ENCODE measurements at places on chromosomes 11 and 22.

GRCh38 chr11:46069595-46069994 lies 51.7 kb downstream of the PHF21A start:
- no peak for DNase-seq

- no peak for DNase-seq
These were observed 74.2 kb upstream of the MS4A8 start for GRCh38 chr11:60625262-60625661.

DNA sequence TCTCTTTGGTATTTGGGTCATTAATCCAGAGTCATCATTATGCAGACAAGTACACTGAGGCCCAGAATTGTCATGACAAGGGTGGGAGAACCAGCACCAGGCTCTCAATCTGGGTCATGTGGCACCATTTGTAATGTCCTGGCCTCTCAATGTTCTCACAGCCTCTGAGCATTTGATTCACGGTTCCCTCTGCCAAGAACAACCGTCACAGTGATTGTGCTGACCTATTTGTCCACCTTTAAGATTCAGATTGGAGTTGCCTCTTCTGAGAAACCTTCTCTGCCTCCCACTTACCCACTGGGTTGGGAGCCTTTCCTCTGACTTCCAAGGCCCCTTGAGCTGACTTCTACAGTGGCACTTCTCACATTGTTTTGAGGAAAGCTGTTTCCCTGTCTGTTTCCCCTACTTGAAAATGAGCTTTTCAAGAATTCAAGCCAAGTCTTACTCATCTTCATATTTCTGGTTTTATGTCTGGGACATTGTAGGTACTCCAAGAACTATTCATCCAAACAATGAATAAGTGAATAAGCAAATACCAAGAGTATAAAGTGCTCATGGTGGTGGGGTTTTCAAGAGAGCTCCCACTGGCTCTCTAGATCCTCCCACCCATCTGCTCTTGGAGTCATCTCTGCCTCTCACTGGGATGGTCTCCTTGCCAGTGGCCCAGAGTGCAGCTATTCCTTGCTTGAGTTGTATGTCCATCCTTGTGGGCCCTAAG lies 126.4 kb upstream of the E2F8 start:
- no peak for DNase-seq

DNA sequence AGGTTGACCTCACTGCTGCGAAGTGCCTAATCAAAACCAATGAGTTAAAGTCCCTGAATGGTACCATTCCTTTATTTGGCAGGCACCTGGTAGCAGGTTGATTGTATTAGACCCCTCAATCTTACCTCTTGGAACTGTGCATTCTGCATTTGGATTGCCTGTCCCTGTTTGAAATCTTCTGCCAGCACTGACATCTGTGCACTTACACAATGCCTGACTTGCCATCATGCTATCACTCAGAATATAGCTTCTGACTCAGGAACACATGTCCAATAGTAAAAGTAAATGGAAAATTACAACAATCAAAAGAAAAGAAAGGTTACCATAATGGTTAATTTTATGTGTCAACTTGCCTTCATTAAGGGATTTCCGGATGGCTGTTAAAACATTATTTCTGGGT lies 366.0 kb upstream of the PDGFD start:
- no peak for DNase-seq

DNA sequence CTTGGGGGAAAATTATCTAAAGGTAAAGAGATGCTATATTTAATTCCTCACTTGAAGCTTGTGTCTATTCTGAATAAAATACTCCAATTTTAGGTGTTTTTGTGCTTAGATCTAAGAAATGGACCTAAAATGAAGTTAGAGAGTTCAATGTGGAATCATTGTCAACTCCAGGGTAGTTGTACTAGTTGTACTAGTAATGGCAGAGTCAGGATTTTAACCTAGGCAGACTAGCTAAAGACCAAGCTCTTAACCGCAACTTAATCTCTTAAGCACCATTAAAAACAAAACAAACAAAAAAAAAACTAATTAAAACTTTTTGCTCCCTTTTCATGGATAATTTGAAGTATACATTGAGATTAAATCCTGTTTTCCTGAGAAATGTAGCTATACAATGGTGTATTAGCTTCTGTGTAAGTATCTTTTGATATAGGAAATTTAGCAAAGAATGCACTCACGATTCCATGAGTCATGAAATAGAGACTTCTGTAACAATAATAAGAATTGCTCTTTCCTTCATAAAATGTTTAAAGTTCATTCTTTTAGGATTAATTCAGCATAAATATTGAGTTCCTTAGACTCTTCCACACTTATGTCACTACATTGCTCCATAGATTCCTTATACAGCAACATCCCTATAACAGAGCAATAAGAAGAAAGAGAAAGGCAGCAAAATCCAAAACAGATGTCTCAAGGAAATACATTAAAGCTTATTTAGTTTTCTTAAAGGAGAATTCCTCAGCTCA lies 26.5 kb upstream of the SOX6 start:
- DNase-seq: no peak

DNA sequence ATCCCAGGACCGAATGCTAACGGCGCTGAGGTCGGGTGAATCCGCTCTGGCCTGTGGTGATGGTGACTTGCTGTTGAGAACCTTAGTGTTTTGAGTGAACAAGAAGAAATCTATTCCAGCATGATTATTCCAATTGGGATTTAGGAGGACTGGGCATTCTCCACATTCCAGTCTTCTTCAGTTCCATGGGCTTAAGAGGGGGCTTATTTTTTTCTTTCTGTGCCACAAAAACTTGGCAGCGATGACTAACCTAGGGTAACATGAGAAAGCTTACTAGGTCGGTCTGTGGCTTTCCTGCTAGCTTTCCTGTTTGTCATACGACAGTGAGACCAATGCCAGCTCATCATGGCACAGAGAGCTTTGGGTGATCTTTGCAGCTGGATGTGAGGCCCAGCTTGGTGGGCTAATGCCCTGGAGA lies 62.9 kb upstream of the ATXN10 start:
- DNase-seq: peak; percentile 74

DNA sequence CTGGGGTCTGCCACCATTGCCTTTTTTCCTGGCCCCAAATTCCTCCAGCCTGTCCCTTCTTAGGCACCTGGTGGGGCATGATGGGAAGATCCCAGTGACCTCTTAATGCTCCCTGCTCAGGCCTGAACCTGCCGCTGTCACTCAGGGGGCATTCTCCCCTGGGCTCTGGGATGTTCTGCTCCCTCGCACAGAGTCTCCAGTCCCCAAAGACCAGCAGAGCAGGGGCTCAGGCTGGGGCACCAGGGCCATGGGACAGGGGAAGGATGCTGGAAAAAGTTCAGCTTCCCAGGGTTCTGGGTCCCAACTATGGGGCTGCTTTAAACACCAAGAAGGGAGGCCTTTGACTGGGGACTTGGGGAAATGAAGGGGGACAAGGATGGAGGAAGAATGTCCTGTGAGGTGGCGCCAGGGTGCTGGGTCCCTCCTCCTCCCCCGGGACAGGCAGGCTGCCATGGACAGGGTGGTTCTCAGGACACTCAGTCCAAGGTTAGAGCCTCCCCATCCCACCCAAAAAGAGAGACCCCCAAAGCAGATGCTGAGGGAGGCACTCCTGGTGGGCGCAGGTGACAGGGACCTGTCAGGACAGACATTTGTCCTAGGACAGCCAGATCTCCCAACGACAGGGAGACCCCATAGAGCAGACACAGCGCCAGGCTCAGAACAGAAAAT lies 30.8 kb downstream of the IGLL5 start:
- no peak for DNase-seq

DNA sequence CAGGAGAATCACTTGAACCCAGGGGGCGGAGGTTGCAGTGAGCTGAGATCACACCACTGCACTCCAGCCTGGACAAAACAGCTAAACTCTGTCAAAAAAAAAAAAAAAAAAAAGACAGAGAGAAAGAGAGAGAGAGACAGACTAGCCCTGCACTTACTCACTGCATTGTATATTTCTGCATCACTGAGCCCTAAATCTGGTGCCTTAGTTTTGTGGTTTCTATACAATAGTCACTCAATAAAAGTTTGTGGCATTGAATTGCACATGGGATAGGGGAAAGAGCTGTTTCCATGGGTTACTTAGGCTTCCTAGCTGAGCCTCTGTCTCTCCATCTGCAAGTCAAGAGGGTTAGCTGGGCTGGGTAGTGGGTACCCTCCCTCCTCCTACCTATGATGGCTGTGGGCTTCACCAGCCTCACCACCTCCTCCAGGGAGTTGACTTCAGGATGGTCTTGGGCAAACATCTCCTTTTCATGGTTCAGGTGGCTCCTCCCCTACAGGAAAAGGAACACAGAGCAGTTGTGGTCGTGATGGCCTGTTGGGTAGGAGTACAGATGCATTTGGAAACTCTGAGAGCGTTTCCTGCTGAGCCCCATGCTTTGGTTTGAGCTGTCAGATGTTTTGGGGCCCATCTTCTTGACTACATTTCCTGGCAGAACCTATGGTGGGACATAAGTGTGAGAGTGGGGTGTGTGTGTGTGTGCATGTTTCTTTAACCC lies 73.2 kb downstream of the CCDC81 start:
- DNase-seq: peak; percentile 34

DNA sequence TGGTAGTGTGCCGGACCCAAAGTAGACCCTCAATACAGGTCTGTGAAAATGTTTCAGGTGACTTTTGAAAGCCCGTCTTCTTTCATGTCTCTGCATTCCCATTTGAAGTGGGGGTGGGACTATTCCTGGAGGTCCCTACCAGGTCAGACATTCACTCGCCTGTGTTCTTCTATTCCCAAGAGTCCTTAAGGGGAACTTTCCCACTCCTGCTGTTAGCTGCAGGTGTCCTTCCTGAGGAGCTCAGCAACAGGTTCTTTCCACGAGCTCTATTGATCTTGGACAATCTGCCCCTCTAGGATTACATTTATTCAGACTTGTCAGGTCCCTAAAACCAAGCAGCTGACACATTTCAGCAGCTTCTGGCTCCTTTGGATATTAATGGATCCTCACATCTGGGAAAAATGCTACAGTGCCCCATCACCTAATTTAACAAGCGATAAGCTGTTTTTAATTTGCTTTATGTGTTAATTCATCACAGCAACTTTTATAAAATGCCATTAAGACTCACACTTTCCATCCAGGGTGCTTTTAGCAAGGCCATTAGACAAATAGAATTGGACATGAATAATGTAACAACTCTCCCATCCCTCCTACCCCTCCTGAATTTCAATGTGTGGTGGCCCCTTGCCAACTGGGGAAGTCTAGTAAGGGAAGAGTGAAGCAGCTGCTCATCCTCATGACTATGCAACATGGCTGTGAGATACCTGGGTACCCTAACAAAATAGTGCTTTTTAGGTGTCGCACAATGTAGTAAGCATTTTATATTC lies 259.5 kb upstream of the CCDC90B start:
- DNase-seq: no peak

DNA sequence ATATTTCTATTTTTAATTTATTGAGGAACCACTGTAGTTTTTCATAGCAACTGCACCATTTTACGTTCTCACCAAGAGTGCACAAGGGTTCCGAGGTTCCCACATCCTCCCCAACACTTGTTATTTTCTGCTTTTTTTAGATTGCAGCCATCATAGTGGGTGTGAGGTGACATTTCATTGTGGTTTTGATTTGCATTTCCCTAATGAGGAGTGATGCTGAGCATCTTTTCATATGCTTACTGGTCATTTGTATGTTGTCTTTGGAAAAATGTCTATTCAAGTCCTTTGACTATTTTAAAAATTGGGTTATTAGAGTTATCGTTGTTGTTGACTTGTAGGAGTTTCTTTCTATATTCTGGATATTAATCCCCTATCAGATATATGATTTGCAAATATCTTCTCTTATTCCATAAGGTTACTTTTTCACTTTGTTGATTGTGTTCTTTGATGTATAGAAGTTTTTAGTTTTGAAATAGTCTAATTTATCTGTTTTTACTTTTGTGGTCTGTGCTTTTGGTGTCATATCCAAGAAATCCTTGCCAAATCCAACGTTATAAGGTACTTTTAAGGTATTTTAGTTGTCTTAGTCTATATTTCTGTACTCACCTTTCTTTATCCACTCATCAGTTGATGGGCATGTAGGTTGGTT lies 9.0 kb downstream of the NEAT1 start:
- DNase-seq: peak; percentile 58

DNA sequence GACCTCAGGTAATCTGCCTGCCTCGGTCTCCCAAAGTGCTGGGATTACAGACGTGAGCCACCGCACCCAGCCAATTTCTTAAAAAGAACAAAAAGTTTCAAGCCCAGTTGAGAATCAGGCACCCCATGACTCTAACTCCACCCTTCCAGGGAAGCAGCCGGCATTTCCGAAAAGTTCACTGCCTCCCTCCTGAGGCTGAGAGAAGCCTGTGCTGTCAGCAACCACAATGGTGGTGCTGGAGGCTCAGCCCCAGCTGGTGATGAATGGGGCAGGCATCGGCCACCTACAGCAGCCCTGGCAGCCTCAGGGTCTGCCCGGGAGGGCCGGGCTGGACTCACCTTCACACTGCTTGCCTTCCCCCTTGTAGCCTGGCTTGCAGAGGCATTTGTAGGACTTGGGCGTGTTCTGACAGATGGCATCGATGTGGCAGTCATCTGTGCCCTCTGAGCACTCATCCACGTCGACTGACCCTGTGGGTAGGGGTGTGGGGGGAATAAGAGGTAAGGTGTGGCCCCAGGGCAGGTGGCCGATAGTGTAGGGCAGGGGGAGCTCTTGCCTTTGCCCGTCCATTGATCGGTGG lies 4.3 kb downstream of the SCUBE1 start:
- DNase-seq: no peak

- DNase-seq: no peak
These were observed 3.3 kb downstream of the PELI3 start for GRCh38 chr11:66470015-66470414.

DNA sequence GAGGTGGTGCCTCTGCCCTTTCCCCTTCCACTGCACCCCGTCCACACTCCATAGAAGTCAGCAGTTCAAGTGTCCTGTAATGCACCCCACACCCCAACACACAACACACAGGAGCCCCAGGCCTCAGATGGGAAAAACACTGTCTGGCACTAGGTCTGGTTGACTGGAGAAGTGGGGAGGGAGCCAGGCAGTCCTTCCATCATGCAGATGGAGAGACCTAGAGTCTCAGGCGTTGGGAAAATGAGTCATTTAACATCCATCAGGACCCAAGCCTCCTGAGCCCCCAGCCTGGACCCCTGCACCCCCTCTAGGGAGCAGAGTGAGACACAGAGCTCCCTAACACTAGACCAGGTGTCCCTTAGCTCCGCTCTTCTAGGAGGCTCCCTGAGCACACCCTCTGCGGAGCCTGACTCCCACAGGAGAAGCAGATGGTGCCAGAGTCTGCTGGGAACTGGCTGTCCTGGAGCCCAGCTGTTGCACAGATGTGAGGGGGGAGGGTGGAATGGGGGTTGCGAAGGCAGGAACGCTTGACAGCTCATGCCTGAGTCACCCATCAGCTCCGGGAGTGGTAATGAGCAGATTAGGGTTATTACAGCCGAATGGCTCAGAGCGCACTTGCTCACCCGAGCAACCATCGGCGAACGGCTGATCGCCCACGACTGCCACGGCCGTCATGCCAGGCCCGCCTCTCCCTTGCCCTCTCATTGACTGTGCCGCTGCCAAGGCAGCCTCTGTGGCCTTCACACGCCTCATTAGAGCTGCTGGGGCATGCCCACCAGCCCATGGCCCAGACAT lies 22.1 kb upstream of the SYT7 start:
- DNase-seq: no peak

- DNase-seq: peak; percentile 2
These were observed 87.7 kb upstream of the OPCML start for GRCh38 chr11:133619973-133620372.

Measured in activated CD4-positive, alpha-beta T cell treated with anti-CD3 and anti-CD28 coated beads, Interleukin-2, amount 50 U/mL, for 16 hours (primary cell).